ENCODE measurements at places on chromosomes 1 and 21.

GRCh38 chr1:213287987-213288386 lies 236.9 kb downstream of the RPS6KC1 start:
- no peak for DNase-seq

- no peak for DNase-seq
These were observed 744.2 kb downstream of the USP25 start for GRCh38 chr21:16473988-16474387.

- no peak for DNase-seq
These were observed 3.3 kb upstream of the C1orf174 start for GRCh38 chr1:3903141-3904005.

GRCh38 chr1:15958111-15958510 lies 17.8 kb downstream of the ZBTB17 start:
- no peak for DNase-seq

GRCh38 chr1:53899206-53899628 lies 5.2 kb downstream of the DIO1 start:
- peak; percentile 72 for DNase-seq

DNA sequence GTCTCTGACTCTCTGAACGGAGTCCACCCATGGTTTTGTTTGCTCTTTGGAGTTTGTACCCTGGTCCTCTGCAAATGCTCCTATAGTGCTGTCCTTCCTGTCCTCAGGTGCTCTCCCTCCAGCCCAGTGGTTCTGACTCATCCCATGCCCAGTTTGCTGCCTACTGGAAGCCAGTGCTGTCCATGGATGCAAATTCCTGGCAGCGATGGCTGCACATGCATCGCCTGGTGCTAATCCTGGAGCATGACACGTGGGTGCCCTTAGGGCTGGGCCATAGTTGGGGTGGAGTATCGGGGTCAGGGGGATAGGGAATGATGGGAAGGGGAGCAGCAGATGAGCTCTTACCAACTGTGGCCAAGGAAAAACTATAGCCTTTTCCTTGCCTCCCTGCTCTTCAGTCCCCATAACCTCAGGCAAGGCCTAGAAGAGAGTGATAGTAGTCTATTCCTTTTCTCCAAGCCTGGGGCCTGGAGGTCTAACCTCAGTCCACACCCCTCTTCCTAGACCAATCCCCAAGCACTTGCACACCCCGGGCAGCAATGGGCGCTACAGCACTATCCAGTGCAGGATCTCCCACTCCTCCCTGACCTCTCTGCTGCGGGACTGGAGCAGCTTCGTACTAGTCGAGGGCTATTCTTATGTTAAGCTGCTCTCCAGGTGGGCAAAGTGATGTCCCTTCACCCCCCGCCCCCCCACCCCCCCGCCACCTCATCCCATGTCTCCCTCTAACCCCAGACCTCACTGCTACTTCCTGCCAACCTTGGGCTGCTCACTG lies 31.6 kb downstream of the HYI start:
- no peak for DNase-seq

GRCh38 chr1:199698222-199698621 lies 329.3 kb upstream of the NR5A2 start:
- DNase-seq: no peak

- DNase-seq: no peak
These were observed 1.2 kb upstream of the KIRREL1 start for GRCh38 chr1:157992031-157992832.

DNA sequence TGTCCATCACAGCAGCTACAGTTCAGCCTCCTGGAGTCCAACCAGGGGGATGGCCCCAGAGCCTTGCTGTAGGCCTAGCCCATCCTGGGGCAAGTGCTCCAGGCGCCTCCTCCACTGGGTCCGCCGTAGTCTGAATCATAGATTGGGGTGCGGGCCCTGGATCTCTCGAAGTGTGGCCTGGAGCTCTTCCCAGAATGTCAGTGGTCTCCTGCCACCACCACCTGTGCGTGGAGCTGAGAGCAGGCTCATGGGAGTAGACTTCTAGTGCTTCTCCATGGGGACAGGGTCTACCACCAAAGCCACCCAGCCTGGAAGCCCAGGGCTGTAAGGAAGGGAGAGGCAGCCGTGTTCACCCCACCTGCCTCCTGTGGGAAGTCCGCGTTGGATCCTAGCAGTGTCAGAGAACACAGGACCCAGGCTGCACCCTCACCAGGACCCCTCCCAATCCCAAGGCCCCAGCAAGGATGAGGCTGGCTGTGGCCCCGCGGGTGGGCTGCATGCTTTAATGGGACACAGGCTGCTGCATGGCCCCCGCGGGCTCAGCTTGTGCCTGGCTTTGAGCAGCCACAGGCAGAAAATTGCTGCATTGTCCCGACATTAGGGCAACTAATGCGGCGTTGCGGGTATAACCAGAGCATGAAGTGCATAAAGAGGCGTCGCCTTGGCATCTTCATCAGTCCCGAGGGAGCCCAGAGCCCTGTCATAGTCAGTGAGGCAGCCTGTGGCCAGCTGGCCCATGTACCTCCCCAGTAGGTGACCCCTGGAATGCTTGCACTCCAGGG lies 735 bp upstream of the HES3 start:
- DNase-seq: no peak

DNA sequence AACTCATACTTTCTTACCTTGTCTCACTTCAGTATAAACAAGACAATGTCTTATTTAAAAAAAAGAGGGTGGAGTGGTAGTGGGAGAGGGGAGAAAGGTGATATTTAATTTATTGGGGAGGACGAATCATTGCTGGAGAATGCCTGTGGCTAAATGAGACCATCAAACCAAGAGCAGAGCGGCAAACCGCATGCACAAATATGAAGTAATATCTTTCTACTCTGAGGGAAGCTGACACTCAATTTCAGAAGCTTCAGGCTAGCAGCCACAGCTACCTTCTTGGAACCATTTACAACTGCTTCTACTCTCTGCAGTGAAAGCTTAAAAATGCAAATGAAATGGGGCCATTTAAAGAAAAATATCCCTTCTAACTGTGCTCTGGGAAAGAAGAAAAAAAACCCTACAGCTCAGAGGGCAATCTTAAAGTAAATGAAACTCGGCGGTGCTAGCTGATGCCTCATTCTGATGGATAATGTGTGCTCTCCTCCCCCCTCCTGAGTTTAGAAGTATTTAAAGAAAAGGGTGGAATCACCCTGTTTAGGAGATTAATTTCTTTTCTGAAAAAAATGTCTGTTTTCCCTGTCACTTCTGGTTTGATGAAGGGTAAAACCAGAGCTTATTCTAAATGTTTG lies 178.2 kb upstream of the CAMK1G start:
- peak; percentile 75 for DNase-seq

- DNase-seq: no peak
These were observed 82.3 kb upstream of the IFFO2 start for GRCh38 chr1:19038732-19039131.

DNA sequence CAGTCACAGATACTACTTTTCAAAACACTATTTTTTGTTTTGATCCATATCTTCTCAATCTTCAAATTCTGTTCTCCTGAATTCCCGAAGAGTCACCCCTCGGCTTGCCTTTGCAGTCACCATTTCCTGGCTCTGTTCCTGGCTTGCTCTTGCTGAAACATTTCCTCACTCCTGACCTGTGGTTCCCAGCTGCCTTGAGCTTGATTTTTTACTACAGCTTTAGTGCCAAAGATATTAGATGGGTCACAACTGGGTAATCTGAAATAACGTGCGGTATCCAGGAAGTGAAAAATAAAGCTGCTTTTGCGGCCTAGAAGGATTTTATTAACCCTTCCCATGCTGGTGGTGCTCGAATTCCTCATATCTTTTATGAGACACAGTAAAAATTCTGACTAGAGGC lies 318.8 kb downstream of the PCP4 start:
- peak; percentile 18 for DNase-seq
